ENCODE measurements at places on chromosomes 1 and 21.

- no peak for DNase-seq
Observed at GRCh38 chr1:223704921-223705878, 7.1 kb upstream of the CAPN2 start.

GRCh38 chr1:162248854-162249535, 127.7 kb downstream of the SPATA46 start:
- peak; percentile 80 for DNase-seq

DNA sequence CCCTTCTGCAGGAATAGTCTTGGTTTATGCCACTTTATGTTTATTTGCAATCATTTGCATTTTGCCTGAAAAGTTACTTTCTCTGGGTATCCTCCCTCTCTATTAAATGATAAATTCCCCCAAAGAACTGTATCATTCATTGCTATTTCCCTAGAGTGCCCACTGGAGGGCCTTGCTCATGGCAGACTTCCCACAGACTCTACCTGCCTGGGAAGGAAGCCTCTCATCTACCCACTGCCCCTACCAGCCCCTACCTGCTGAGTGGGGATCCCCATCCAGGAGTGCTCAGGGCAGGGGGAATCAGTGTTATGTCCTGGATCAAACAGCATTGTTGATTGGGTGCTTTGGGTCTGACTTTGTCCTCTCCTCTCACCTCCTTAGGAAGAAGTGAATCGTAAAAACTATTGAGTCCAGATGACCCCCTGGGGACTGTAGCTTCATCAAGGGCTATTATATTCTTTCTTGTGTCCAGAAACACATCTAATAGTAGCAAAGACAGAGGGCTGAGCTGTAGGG, 6.8 kb upstream of the LRRN2 start:
- no peak for DNase-seq

GRCh38 chr1:235339746-235340145, 11.4 kb downstream of the GGPS1 start:
- no peak for DNase-seq

DNA sequence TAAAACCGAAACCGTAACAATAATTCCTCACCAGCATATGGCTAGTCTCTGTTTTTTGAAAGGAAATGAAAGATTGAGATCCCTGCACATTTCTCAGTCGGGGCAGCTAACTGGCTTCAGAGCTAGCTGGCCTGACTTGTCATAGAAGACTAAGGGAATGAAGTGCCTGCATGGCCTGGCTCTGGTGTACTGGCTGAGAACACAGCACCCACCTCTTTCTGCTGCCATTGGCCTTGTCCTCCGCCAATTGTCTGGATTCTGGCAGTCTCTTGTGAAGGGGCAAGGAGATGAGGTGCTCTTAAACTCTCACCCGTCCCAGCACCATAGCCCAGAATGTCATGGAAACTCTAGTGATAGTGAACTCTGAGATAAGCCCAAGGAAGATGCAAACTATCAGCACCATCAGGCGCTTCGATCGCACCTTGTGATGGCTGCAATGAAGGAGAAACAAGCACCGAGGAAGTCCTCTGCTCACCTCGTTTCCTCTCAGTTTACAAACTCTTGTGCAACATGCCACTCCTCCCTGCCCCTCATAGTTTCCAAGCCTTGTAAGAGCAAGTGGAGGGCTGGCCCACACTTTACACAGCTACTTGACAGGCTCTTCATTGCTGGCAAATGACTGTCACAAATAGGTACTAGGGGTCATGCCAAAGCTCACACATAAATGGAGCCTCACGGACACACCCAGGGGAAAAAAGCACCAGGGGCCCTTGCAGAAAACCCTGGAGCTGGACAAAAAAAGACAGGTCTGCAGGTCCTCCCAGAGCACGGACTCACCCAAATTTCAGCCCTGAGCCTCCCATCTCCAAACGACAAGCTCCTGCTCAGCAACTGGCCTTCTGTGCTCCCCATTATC, 16.4 kb downstream of the INPP5B start:
- DNase-seq = no peak

- no peak for DNase-seq
Observed at GRCh38 chr1:221363039-221363438, 378.9 kb downstream of the DUSP10 start.

GRCh38 chr1:1065265-1065939, 8.7 kb downstream of the RNF223 start:
- no peak for DNase-seq

DNA sequence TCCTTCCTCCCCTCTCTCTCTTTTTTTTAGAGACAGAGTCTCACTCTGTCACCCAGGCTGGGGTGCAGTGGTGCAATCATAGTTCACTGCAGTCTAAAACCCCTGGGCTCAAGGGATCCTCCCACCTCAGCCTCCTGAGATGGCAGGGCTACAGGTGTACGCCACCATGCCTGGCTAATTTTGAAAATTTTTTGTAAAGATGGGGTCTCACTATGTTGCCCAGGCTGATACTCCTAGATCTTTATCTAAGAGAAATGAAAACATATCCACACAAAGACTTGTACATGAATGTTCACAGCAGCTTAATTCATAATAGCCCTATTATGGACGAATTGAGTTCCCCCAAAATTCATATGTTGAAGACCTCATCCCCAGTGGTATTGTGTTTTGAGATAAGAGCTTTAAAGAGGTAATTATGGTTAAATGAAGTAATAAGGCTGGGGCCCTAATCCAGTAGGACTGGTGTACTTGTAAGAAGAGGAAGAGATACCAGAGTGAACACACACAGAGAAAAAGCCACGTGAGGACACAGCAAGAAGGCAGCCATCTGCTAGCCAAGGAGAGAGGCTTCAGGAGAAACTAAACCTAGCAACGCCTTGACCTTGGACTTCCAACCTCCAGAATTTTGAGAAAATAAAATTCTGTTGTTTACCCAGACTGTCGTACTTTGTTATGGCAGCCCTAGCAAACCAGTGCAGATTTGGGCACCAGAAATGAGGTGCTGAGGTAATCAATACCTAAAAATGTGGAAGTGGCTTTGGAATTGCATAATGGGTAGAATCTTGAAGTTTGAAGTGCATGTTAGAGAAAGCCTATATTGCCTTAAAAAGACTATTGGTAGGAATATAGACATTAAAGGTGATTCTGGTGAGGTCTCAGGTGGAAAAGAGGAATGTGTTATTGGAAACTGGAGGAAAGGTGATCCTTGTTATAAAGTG, 13.2 kb downstream of the IFNLR1 start:
- DNase-seq = no peak

Data from iPS DF 19.7 (cell line).